ENCODE measurements at places on chromosomes 7 and 10.

- no peak for DNase-seq
Observed at GRCh38 chr7:16747102-16747501, 6.5 kb upstream of the TSPAN13 start.

GRCh38 chr7:100887516-100888290 is 1.8 kb downstream of the UFSP1 start:
- DNase-seq: peak; percentile 94

DNA sequence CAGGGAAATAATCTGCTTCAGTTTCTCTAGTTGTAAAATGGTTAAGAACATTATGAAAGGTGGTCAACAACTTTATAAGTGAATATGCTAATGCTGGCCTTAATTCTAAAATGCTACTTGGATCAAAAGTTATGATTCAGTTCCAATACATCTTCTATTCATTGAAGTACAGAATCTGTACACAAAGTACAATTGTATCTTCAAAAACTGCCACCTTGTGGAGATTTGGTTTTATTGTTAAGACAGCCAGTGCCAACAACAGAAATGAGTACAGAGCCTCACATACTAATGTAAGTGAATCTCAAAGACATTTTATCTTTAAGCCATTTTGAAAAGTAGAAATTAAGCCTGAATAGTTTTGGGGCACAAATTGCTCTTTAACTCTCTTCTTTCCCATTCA is 194.0 kb downstream of the CFTR start:
- DNase-seq: peak; percentile 36

DNA sequence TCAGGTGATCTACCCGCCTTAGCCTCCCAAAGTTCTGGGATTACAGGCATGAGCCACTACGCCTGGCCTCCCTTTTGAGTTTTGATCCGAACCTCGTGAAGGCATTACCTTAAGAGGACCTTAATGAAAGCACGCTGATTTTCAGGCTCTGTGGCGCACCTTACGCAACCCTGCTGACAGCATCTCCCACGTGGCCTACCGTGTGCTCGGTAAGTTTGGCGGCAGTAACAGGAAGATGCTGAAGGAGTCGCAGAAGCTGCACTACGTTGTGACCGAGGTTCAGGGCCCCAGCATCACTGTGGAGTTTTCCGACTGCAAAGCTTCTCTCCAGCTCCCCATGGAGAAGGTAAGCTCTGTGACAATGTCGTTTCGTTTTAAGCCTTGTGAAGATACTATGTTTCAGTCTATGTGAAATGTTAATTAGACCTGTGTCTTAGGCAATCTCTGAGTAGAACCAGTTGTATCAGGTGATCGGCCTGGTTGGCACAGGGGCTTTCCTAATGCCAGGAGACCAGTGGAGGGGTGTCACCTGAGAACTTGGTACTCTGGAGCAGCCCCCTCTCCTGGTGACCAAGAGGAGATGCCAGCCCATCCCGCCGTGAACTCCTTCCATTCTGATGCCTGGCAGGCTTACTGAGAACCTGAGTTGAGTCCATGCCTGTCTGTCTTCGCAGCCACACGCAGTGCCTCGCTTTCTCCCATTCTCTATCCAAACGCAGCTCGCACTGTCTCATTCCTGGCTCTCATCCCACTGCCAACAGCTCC is 43.5 kb downstream of the TRRAP start:
- no peak for DNase-seq

- no peak for DNase-seq
Observed at GRCh38 chr7:54141576-54141975, 400.6 kb upstream of the VSTM2A start.

DNA sequence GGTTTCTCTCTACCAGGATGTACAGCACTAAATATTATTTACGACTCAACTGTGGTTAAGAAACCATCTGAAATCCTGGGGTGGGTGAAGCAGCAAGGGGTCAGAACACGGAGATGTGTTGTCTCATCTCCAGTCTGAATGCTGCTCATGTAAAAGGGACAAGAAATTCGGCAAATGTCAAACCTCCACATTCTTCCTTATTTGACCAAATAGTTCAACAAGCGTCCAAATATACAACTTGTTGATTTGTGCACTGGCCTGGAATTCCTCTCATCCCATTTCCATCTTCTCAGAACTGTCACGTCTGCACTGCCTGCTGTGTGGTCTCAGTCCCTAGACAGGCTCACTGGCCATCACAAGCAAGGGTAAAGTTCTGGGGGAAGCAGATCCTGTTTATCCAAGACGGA is 520.0 kb downstream of the PARD3 start:
- DNase-seq: no peak

DNA sequence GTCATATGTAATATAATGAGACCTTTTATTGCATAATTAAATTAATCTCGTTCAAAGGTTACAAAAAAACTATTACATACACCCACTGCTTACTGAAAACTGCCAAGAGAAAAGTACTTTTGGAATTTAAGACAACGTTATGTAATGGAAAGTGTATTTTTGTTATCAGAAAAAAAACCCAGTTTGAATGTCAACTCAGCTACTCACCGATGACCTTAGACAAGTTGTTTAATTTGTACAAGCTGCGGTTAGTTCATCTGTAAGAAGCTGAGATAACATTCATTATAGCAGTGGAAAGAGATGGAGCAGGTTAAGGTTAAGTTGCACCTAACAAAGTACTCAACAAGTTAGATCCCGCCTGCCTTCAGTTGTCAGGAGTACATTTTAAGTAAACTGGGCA is 1.1 kb downstream of the PSMA2 start:
- DNase-seq: no peak

DNA sequence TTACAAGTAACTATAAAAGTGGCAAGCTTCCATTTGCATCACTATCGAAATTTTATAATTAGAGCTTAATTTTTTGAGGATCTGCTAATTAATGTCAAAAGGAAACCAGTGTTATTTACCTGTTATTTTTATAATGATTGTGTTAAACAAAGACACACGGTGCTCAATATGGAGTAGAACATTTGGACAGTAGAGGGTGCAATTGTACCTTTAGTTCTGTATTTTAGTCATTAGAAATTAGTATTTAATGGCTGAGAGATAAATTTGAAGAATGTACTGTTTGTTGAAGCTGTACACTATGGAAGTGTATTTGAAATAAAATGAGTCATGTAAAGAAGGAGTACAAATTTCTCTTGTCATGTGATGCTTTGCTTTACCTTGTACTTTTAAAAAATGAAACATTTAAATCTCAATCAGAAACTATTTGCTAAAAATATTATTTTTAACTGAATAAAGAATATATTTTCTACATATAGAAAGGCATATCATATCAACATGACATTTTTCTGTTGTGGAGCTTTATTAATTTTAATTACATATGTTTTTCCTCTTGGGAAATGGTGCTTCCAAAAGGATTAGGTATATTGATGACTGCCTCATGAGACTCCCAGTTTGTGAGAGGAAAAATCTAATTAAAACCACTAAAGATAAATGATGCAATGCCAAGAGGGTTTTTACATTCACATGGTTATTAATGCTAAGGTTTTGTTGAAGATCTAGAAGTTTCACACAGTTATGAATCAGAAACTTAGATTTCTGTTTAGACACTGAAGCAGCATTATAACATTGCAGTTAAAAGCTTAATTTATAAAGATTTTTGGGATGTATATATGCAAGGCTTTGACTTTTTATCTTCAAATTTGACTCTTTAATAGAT is 10.4 kb upstream of the PRKG1 start:
- peak; percentile 67 for DNase-seq

DNA sequence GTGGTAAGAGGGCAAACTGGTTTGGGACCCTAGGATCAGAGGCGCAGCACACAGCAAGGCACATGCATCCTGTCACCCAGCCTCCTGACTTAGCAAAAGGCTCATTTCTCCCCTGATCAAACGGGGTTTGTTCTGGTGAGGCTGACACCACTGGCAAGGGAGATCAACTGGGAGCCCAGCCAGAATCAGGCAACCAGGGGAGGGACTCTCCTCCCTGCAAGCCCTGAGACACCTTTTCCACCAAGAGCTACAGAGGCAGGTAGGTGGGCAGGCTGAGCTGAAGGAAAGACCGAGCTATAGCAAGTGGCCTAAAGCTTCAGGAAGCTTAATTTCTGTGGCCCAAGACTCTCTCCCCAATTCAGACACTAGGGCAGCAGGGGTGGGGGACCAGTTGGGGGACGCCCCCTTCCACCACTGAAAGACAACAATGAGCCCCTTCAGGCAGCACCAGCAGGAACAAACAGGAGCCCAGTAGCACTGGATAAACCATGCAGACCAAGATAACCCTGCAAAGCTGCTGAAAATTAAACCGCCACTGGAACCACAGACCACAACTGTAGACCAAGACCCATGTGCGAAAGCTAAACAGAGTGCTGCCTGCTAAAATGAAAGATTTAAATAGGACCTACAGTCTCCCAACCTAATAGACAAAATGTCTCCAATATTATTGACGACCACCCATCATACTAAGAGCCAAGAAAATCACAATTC is 27.1 kb upstream of the SAR1A start:
- DNase-seq: no peak

GRCh38 chr7:87345166-87345927 is at the start of gene CROT:
TSS of gene CROT (plus strand) at chr7:87345664. CDS start at chr7:87349069, 3,405 bp downstream.
- DNase-seq: peak; percentile 86

DNA sequence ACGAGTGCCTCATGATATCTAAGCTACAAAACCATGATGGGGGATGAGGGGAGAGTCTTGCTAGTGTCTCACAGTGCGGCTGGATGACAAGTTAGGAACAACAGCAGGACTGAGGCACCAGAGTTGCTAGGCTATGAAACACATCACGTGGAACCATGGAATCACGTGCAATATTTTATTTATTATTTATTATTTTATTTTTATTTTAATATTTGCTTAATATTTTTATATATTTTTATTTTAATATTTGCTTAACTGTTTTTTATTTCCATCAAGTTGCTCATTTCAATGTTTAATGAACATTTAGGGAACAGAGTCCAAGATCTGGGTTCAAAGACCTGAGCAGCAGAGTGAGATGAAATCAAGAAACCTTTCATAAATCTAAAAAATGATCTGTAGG is 614.6 kb downstream of the CNTNAP2 start:
- DNase-seq: no peak

DNA sequence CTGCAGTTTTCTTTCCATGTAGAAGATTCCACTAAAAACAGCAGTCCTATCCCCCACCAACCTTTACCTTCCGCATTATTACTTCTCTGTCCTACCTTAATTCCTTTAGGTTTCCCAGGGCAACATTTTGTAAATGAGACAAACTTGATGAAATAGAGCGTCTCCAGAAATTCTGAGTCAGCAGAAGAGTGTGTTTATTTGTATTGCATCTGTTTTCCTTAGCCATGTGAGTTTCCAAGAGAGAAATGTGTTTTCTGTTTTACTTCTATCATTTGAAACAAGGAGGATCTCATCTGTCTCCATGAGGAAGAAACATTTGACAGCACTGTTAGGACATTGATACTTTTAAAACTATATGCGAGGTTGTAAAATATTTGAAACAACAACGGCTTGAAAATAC is 244.2 kb upstream of the PLXDC2 start:
- no peak for DNase-seq

GRCh38 chr7:8134089-8134733 is 127.8 kb downstream of the ICA1 start:
- DNase-seq: no peak

GRCh38 chr7:19249281-19249680 is 104.1 kb upstream of the FERD3L start:
- DNase-seq: no peak

GRCh38 chr7:105024734-105025133 is 10.7 kb downstream of the KMT2E start:
- no peak for DNase-seq

DNA sequence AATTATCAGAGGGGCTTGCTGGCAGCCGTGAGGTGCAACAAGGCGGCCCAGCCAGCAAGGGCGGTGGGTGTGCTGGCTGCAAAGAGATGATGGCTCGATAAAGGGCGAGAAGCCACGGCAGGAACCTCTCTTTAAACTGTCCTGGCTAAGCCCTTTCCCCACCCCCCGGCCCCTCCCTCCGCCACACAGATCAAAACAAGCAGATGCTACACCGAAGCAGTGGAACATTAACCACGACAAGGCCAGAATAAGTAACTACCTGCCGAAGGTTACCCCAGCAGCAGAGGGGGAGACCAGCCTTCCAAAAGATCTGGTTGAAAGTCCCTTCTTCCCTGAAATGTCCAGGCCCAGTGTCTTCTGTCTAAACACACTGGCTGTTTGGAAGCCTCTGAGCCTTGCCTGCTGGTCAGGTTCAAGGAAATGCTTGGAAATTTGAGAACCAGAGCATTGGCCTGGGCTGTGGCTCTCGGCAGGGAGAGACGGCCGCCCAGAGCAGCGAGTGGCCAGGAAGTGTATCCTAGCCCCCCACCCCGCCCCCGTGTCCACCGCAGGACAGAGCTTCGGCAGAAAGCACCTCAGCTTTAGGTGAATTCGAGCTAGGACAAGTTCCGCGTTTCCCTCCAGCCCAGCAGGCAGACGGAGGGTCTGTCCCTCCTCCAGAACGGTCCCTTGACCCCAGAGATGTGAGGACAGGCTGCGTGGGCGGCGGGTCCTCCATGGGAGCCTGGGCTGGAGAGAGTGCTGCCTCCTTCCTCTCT is 2.1 kb downstream of the FAM20C start:
- DNase-seq: no peak

DNA sequence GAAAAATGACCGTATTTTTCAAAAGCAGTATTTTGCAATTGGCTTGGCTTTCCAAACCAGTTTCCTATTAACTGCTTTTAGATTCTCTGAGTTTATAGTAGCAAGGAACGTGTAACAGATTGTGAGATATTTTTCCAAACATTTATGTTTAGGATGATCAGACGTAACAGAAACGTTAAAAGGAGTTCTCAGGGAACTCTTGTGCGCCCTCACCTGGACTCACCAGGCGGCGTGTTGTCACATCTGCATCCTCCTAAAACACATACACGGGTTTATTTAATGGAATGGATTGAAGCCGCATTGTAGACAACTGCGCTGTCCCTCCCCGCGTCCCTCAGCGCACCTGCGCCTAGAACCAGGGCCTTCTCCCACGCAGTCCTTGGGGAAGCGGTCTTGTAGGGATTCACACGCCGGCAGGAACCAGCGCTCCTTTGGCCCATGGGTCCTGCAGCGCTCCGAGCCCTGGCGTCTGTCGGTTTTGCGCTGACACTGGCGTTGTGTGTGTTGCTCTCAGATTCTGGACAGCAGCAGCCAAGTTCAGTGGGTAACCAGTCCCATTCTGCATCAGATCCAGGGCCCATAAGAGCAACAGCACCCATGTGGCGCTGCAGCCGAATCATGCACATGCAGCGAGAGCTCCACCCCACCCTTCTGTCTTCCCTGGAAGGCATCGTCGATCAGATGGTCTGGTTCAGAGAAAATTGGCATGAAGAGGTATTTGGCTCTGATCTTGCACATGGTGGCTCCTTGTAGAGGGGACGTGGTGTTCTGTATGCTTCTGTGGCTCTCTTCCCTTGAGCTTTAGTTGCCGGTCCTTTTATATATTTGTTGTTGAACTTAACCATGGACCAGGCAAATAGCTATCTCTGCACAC is 114.9 kb downstream of the TRRAP start:
- no peak for DNase-seq

DNA sequence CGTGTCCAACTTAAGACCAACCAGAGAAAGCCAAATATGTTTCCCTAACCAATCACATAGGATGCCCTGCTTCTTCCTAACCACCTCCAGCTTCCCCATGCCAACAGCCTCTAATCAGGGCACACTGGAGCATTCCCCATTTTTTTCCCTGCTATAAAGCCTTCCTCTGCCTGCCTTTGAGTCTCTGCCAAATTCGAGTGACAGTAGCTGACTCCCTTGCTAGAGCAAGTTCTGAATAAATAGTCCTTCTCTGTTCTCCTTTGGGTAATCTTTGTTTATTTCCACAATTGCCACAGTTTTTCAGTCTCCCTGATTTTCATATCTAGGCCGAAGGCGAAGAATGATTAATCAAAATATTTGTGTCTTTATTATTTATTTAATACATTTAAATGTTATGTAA is 96.7 kb downstream of the ANLN start:
- no peak for DNase-seq

GRCh38 chr7:40059057-40059456 is 75.4 kb downstream of the MPLKIP start:
- DNase-seq: no peak

Data from Kasumi-1 (cell line).